ENCODE measurements at places on chromosomes 7 and 10. TPM values are rescaled to one million over a fixed set of nuclear protein-coding genes. Genes with fewer than 3 reads are reported as not detected.
A peak's percentile ranks its signal among the peaks of the same experiment; 100 is the strongest.

DNA sequence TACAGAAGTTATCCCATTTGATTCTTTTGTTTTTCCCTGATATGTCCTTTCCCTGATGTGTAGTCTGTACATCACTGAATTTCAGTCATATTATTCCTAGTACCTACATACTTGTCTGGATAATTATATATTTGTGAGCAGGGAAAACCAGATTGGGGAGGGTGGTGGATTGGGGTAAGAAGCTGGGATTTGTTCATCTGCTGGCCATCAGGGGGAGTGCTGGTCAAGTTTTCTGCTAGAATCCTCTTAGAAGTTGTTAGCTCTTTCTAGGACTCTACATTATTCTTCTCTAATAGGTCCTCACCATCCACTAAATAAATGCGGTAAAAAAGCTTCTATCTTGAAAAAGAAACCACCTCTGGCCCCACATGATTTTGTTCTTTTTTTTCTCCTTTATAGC, 232.7 kb upstream of the TAC1 start:
- H3K27me3 ChIP-seq = peaks cover 8% of the 10 kb centered on the region
- H3K4me3 ChIP-seq = no peak overlapping the region
- no peak for DNase-seq
- no peaks in the 10 kb centered on the region for H3K36me3 ChIP-seq
- H3K27ac ChIP-seq = no peak overlapping the region

DNA sequence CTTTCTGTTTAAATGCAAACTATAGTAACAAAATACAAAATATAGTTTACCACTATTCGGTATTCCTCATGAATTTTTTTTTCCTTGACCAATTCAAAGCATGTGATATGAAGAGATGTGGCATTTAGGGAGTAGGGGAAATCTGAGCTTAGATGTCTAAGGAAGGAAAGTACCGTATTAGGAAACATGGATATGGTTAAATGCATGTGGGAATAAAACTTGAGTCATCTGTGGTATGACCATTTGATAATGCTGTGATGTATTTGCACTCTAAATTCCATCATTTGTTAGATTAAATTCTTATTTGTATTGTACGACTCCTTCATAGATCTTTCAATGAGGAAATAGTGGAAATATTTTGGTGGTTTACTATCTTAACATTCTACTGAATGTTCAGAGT, 19.7 kb downstream of the AHR start:
- no peaks in the 10 kb centered on the region for H3K27me3 ChIP-seq
- H3K27ac ChIP-seq = peak overlapping the region; percentile 85
- H3K36me3 ChIP-seq = peaks cover 18% of the 10 kb centered on the region

- H3K27ac ChIP-seq = no peak overlapping the region
- H3K36me3 ChIP-seq = peaks cover 2% of the 10 kb centered on the region
- no peak overlapping the region for H3K4me3 ChIP-seq
- peaks cover 18% of the 10 kb centered on the region for H3K4me1 ChIP-seq
- H3K27me3 ChIP-seq = no peaks in the 10 kb centered on the region
- no peak for DNase-seq
Measured at GRCh38 chr10:12073526-12073925, 4.8 kb downstream of the DHTKD1 start.

DNA sequence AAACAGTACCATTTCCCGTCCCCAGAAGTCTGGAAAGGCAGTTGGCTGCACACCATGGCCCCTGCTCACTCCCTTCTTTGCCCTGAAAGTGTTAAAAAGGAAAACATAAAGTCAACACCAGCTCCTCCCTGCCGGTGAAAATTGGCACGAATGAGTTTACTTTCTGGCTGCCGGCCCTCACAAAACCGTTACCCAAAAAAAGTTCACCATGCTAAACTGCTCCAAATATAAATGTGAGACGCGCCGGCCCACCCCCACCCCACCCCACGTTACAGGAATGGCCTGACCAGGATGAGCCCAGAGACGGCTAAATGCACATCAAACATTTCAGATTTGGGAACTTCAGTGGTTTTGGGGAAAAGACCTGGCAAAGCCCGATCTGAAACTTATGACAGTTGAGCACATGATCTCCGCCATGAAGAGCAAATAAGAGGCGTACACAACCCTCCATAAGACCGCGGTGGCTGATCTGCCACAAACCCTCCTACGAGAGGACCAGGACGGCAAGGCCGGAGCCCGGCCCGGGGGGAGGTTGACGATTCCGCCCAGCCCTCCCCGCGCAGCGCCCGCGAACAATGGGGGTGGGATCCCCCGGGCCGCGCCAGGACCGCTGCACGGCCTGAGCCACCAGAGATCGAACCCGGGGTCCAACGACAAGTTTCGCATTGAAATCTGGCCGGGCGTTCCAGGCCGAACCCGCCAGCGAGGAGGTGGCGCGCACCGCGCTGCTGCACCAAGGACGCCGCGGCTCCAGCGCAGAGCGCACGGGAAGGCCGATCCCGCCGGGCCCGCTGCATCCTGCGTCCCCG, 952 bp downstream of the DIP2C start:
- H3K27ac ChIP-seq = peak overlapping the region; percentile 81
- peak; percentile 72 for DNase-seq
- no peaks in the 10 kb centered on the region for H3K36me3 ChIP-seq

- H3K27me3 ChIP-seq = peaks cover 18% of the 10 kb centered on the region
- no peak for DNase-seq
- no peak overlapping the region for H3K4me3 ChIP-seq
Measured at GRCh38 chr7:106480161-106480579, 180.8 kb downstream of the CCDC71L start.

DNA sequence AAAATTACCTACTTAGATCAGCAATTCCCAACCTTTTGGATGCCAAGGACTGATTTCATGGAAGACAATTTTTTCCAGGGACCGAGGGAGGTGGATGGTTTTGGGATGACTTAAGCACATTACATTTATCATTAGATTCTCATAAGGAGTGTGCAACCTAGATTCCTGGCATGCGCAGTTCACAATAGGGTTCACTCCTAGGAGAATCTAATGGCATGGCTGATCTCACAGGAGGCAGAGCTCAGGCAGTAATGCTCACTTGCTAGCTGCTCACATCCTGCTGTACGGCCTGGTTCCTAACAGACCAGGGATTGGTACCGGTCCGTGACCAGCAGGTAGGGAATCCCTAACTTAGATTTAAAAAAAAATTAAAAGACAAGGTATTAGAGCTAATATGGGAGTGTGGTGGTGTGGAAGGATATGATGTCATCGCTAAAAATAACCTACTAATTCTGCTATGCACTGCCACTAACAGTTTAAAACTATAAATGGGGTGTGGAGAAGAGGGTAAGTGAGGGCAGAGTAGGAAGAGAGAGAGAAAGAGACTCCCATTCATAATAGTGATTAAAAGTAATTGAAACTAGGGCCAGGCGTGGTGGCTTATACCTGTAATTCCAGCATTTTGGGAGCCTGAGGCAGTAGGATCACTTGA, 282.7 kb downstream of the BAMBI start:
- DNase-seq = no peak
- H3K4me3 ChIP-seq = no peak overlapping the region
- no peaks in the 10 kb centered on the region for H3K27me3 ChIP-seq

GRCh38 chr7:69654849-69655707, 56.8 kb downstream of the AUTS2 start:
- no peak overlapping the region for H3K4me3 ChIP-seq
- no peak overlapping the region for H3K27ac ChIP-seq
- no peaks in the 10 kb centered on the region for H3K27me3 ChIP-seq
- H3K36me3 ChIP-seq = no peaks in the 10 kb centered on the region

DNA sequence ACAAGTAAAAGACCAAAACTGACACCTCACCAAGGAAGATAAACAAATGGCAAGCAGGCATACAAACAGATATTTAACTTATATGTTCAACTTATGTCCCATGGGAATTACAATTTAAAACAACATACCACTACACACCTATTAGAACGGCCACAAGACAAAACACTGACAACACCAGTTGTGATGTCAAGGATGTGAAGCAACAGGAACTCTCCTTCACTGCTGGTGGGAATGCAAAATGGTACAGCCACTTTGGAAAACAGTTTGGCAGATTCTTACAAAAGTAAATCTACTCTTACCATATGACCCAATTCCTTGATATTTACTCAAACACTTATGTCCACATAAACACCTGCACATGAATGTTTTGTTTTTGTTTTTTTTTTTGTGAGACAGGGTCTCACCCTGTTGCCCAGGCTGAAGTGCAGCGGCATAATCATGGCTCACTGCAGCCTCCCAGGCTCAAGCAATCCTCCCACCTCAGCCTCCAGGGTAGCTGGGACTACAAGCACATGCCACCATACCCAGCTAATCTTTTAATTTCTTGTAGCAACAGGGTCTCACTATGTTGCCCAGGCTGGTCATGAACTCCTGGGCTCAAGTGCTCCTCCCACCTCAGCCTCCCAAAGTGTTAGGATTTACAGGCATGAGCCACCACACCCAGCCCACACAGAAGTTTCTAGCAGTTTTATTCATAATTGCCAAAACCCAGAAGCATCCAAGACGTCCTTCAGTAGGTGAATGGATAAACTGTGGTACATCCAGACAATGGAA, 27.3 kb downstream of the HERC4 start:
- no peak overlapping the region for H3K4me3 ChIP-seq
- peaks cover 3% of the 10 kb centered on the region for H3K36me3 ChIP-seq
- no peaks in the 10 kb centered on the region for H3K27me3 ChIP-seq

GRCh38 chr7:9307131-9307530, 873.7 kb downstream of the NXPH1 start:
- no peak overlapping the region for H3K27ac ChIP-seq
- DNase-seq = no peak
- no peaks in the 10 kb centered on the region for H3K36me3 ChIP-seq
- H3K4me1 ChIP-seq = peaks cover 3% of the 10 kb centered on the region

GRCh38 chr10:132151951-132152505, 34.7 kb upstream of the DPYSL4 start:
- H3K27me3 ChIP-seq = peaks cover 3% of the 10 kb centered on the region
- H3K4me3 ChIP-seq = no peak overlapping the region
- H3K4me1 ChIP-seq = no peaks in the 10 kb centered on the region
- peak; percentile 62 for DNase-seq

DNA sequence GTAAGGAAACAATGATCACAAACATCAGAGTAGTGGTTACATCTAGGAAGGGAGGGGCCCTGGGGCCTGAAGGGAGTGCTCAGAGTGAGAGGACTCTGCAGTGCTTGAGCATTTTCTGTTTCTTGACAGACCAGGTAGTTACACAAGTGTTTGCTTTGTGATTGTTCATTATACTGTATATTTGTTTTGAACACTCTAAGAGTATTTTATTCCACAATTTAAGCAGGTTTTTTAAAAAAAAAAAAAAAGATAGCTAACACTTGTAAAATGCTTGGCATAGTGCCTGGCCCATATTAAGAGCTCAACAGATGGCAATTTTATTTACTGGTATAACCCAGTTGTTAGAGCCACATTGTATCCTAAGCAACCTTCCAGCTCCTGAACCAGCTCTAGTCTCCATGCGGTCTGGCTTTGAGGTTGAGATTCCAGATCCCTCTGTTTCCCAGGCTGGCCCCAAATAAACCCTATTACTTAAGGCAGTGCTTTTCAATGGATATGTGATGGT, 20.1 kb upstream of the ATXN7L1 start:
- H3K27me3 ChIP-seq = no peaks in the 10 kb centered on the region
- DNase-seq = no peak
- H3K4me3 ChIP-seq = no peak overlapping the region
- H3K4me1 ChIP-seq = no peaks in the 10 kb centered on the region
- H3K27ac ChIP-seq = no peak overlapping the region
- peaks cover 4% of the 10 kb centered on the region for H3K36me3 ChIP-seq

DNA sequence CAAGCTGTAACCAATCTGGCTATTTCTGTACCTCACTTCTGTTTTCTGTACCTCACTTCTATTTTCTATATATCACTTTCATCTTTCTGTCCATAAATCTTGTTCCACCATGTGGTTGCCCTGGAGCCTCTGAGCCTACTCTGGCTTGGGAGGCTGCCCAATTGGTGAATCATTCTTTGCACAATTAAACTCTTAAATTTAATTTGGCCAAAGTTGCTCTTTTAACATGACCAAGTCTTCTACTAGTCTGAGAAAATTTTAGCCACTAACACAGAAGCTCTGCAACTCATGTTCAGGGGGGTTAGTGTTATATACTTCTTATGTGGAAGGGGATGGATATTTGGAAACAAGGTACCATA, 503.5 kb downstream of the KIF20B start:
- no peak overlapping the region for H3K27ac ChIP-seq
- H3K4me1 ChIP-seq = no peaks in the 10 kb centered on the region
- H3K4me3 ChIP-seq = no peak overlapping the region
- H3K27me3 ChIP-seq = peaks cover 21% of the 10 kb centered on the region

GRCh38 chr10:32923849-32924248, 34.2 kb downstream of the ITGB1 start:
- no peak overlapping the region for H3K4me3 ChIP-seq
- peaks cover 51% of the 10 kb centered on the region for H3K36me3 ChIP-seq
- no peak overlapping the region for H3K27ac ChIP-seq
- DNase-seq = no peak

Gene CACNA2D1
- 32.9 TPM for total RNA-seq

Gene OR2A42
- 0.12 TPM for total RNA-seq

Gene HABP2
- total RNA-seq = not detected

Gene TMEM270
- total RNA-seq = not detected

Gene CYP2W1
- total RNA-seq = not detected

Gene HOXA6
- not detected for total RNA-seq

Gene GPR85
- 0.90 TPM for total RNA-seq

All from chondrocyte (in vitro differentiated cells).